MCF 10A (cell line): ENCODE measurements at places on chromosomes 2 and 18. TPM values are rescaled to one million over a fixed set of nuclear protein-coding genes. Genes with fewer than 3 reads are reported as not detected.

DNA sequence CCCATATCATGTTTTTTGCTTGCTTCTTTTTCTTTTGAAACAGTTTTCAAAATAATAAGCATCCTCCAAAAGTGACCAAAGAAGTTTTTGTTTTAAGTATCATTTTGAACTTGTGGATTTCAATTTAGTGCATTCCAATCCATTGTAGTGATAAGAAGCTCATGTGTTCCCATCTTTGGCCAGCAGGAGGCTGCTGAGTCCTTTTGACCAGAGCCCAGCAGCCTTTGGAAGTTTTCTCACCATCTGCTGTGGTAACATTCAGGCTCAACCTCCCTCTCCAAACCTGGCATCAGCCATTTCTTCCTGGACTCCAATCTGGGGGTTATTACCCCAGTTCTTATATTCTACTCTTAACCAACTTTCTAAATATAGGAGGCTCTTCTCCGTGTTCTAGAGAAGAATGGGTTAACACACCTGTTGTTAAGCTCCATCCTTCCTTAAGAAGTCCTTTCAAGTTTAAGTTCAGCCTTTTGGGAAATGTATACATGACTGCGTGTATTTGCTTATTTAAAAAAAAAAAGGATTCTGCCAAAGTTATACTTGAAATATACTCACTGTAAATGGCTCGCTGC is 39.0 kb upstream of the MAL start:
- DNase-seq = peak; percentile 64

DNA sequence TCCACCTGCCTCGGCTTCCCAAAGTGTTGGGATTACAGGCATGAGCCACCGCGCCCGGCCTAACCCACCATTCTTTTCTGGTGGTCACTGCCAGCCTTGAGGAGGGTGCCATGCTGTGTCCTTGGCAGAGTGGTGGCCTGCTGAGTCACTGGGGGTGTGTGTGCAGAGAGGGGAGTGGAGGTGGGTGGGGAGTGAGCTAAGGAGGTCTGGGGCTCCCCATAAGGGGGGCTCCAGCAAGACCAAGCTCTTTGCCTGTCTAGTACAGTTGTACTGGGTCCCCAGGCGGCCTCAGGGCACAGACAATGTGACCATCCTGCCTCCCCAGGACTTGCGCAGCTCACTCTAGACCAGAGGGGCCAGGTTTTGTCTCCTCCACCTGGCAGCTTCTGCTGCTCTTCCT is 36.1 kb downstream of the LAMA3 start:
- no peak for DNase-seq

DNA sequence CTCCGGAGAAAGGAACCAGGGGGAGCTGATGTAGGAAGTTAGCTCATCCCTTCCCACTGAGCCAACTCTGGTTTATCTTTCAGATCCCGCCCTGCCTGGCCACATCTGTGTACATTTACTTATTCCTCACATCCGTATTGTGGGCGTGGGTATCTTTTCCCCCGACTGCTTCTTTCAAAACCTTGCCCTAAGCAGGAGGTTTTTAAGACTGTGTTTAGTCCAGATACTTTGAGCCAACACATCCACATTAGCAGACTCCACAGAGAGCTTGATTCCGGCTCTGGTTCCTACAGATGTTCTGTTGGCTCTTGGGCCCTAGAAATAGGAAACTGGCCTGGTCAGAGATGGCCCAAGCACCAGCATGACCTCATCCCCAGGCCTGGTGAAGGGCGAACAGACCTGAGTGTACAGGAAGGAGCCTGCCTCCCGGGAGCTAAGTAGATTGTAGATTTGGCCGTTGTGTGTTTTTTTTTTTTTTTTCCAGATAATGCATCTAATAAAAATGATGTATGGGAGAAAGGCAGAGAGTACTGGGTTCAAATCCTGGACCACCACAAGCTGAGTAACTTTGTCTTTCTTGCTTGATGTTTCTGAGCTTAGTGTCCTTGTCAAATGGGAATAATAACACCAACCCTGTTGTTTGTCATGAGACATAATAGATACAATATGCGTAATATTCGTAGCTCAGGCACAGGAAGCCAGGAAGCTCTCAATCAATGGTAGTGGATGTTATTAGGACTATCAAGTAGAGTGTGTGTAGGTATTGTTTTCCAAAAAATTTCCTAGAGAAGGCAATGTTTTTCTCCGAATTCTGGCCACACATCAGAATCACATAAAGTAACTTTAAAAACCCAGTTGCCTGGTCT is 92.3 kb downstream of the PRKCE start:
- DNase-seq = no peak

DNA sequence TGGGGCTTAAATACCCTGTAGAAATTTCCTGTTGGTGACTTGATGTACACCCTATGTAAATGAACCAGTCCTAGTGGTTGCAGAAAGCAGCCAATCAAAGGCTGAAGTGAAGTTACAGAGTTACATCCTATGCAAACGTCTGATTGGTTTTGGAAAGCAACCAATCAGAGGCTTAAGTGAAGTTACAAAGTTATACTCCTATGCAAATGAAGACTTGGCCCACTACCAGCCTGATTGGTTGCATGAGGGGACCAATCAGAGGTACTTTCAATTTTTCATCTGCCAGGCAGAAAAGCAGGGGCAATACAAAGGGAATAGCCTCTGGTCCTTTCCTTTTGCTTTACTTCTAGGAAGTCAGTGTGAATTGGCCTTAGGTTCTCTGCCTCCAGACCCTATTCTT is 13.6 kb upstream of the ZNF397 start:
- no peak for DNase-seq

DNA sequence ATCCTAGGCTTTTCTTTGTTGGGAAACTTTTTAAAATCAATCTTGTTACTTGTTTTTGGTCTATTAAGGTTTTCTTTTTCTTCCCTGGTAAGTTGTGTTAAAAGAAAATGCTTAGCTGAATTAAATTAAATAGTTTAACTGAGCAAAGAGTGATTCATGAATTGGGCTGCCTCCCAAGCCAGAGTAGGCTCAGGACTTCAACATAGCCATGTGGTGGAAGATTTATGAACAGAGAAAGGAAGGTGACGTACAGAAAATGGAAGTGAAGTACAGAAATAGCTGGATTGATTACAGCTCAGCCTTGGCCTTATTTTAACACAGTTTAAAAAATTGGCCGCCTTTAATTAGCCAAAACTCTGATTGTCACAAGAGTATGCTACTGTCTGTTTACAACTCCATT is 27.9 kb upstream of the GALNT5 start:
- no peak for DNase-seq

- DNase-seq = peak; percentile 44
These were observed 159.5 kb downstream of the SETBP1 start for GRCh38 chr18:44840058-44840790.

DNA sequence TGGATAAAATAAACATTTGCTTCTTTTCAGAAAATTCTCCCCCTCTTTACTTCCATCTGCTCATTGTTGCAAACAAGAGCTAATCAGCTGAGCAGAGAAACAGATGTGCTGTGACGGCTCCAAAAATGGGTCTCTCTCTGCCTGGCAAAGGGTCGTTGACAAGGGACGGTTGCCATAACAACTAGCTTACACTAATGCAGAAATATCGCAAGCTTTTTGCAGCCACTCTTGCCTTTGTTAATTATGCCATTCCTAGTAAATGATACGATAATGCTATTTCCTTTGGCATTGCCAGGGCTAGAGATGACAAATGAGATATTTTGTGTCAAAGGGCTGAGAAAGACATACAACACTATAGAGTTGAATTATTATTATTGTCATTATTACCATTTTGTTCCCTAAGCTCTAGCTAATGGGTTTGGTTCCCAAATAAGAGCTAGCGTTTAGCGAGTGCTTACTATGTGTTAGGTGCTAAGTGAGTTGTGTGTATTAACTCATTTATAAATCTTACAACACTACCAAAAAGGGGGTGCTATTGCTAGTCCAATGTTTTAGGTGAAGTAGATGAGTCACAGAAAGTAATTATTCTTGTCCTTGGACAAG is 46.8 kb downstream of the MYO3B start:
- DNase-seq = no peak

DNA sequence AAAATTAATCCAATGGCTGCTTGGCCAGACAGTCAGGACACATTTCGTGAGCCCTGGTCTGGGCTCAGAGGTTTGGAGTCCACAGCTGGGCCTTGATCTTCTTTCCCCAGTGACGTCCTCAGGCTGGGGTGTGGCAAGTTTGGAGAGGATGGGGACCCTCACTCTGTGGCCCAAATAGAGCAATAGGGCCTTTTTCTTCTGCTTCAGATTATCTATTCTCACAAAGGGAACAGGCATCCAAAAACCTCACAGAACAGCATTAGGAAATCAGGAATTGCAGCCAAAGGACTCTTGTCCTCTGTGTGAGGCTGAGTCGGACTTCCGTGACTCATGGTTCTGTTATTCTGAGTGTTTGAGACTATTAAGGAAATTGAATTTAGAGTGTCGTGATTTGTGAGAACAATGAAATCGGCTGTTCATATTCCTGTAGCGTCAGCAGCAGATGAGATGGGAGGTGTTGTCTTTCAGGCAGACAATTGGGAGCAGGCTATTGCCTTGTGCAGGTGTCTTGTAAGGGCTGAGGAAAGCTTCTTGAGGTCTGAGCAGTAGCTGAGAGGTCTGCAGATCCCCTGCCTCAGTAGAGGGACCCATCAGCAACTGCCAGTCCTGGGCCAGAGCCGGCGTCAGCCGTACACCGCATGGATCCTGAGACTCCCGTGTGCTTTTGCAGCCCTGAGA is 113.8 kb downstream of the SH3RF3 start:
- DNase-seq = peak; percentile 97

- DNase-seq = no peak
These were observed 65.3 kb downstream of the C18orf63 start for GRCh38 chr18:74380916-74381315.

DNA sequence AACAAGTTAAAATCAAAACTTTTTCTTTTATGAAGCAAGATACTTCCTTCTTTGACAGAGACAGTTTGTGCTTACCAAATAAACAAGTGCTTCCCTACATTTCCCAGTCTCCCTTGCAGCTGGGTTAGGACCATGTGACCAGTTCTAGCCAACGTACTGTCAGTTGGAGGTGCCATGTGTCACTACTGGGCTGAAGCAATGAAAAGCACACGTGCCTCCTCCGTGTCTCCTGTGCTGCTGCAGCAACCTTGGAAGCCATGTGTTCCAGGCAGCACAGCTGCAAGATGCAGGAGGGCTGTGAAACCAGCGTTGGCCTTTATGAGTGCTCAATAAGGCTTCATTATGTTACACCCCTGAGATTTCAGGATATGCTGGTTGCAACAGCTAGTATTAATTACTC is 93.2 kb downstream of the DHRS9 start:
- DNase-seq = no peak

- DNase-seq = peak; percentile 96
These were observed 33.6 kb downstream of the DGKD start for GRCh38 chr2:233387667-233388528.

- DNase-seq = peak; percentile 67
These were observed 48.8 kb downstream of the C2orf42 start for GRCh38 chr2:70141902-70142589.

DNA sequence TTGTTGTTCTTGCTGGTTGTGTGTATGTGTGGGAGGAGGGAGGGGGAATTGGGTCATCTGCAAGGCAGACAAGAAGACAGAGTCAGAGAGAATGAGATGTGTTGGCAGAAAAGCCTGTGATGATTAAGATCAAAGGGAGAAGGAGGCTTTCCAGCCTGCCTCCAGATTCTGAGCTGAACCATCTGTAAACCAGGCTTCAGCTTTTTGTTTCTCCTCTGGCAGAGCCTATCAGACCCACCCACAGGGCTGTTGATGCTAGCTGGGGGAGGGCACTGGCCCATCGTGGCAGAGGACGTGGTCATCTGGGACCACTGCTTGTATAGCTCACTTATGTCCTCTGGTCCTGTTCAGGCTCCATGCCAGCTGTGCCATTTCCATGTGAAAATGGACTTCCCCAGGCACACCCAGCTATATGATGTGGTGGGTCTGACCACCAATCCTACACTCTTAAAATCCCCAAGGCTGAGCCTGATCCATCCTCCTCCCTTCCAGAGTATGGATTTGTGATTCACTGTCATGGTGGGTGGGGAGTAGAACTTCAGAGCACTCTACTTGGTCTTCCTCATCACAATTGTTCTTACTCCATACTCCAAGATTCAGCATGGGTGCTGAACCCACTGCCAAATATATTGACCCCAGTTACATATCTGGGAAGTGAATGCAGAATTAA is 27.8 kb upstream of the COL6A3 start:
- DNase-seq = no peak

DNA sequence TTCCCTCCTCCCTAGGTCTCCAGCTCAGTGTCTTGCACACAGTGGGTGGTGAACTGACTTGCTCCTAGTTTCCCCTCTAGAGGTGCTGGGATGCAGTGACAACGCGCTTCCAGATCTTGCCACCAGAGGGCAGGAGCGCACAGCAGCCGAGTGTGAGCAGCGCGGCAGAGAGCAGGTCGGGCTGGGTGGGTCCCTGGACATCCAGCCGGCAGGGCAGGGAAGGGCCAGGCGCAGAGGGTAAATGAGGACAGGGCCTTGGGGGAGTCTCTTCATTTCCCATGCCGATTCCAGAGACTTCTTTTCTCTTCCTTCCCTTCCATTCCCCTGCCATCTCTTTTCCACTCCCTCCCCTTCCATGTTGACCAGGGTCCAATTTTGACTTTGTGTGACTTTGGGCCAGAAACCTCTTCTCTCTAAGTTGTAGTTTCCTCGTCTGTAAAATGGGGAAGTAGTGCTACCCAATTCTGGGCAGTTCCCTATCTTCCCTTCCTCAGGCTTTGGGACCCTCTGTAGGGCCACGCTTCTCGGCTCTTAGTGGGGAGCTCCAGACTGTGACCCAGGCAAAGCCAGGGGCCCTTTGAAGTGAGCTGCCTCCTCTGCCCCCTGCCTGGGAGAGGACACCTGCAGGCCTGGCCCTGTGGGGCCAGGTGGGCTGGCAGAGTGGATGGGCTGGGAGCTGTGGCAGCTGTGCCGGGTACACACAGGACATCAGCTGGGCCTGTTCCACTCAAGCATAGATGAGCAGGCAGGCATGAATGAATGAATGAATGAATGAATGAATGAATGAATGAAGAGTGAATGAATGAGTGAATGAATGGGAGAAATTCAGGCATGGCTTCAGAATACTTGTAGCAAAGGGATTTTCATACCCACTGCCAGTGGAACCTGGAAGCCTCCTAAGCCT is 43.3 kb upstream of the TAF1B start:
- DNase-seq = peak; percentile 87

DNA sequence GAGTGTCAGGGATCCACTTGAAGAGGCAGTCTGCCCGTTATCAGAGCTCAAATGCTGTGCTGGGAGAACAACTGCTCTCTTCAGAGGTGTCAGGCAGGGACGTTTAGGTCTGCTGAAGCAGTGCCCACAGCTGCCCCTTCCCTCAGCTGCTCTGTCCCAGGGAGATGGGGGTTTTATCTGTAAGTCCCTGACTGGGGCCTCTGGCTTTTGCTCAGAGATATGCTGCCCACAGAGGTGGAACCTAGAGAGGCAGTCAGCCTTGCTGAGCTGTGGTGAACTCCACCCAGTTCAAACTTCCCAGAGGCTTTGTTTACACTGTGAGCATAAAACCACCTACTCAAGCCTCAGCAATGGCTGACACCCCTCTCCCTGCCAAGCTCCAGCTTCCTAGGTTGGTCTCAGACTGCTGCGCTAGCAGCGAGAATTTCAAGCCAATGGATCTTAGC is 38.1 kb downstream of the PLEK start:
- no peak for DNase-seq

The MRPS5 gene
- 61.0 and 74.2 TPM in 2 replicates for total RNA-seq

The CAB39 gene
- 76.9 and 91.7 TPM in 2 replicates for total RNA-seq

The FOXI3 gene
- not detected in 2 replicates for total RNA-seq

The ABCB11 gene
- total RNA-seq = 0.05 TPM in 1 of 2 replicates, not detected in the other

The NMUR1 gene
- total RNA-seq = not detected in 2 replicates

The MBD1 gene
- 203 and 227 TPM in 2 replicates for total RNA-seq

The HRH4 gene
- total RNA-seq = 0.10 and 0.16 TPM in 2 replicates
